Fibroblast of skin of scalp (primary cell): ENCODE measurements at places on chromosomes 4 and X.

DNA sequence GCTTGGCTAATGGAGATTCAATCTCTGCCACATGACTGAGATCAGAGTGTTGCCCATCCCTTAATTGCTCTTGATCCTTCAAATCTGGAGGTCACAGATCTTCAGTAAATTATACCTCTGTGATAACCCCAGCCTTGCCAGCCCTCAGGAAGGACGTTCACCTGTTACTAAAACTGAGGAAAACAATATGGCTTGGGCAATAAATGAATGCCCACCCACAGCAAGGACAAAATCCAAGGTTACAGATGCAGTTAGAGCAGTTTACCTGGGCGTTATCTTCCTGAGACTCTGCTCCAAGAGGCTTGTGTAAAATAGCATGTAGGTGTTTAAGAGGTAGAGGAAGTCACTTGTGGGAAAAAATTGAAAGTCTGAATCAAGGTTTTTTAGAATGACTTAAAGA lies 69.3 kb upstream of the MAOA start:
- DNase-seq: no peak

GRCh38 chr4:26931966-26932365 lies 71.3 kb downstream of the STIM2 start:
- DNase-seq: no peak

DNA sequence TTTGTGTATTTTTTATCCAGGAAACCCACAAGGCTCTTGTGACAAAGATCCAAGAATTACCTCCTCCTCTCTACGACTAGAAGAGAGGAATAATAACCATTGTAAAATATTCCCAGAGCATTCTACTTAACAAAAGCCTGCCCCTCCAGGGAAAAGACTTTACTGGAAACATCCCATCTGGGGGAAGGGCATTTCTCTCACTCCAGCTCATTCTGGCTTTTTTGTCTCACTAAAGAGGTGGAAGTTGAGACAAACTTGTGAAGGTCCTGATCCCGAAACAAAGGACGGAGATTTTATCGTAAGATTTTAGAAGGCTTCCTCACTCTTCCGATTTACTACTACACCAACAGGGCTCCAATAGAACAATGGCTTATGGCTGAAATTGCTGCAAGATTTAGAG lies 692.0 kb upstream of the GRID2 start:
- no peak for DNase-seq

DNA sequence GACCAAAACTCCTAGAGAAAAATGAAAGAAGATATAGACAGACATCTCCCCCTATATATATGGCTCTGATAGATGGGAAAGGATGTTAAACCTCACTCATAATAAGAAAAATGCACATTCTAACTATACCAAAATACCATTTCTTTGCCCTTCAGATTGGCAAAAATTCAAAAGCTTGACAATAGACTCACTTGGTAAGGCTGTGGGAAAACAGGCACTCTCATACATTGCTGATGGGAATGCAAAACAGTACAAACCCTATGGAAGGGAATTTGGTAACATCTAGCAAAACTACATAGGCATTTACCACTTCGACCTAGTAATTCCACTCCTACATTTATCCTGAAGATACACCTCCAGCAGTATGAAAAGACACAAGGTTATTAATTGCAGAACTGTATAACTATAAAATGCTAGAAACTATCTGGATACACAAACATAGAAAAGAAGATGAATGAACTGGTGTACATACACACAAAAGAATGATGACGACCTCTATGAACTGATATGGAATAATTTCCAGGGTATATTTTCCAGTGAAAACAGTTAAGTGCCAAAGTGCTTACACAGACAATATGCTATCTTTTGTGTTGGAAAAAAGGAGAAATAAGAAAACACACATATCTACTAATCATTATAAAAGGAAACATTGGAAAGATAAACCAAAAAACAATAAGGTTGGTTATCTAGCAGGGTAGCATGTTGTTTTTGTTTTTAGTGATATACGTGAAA lies 48.5 kb downstream of the WDFY3 start:
- peak; percentile 46 for DNase-seq

DNA sequence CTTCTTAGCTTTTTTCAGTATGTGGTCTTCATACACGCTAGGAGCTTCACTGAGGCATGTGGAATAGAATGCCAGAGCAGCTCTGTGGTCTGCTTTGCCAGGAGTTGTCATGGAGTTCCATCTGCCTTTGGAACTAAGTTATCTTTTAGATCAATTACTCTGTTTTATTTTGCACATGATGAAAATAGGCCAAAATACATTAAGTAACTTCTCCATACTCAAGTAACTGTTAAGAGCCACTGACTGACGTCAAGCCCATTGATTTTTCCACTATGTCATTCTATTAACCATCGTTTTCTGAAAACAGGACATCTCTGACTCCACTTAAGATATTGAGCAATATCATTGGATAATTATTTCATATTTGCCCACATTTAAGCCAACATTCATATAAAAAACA lies 415.1 kb upstream of the MAD2L1 start:
- peak; percentile 61 for DNase-seq

DNA sequence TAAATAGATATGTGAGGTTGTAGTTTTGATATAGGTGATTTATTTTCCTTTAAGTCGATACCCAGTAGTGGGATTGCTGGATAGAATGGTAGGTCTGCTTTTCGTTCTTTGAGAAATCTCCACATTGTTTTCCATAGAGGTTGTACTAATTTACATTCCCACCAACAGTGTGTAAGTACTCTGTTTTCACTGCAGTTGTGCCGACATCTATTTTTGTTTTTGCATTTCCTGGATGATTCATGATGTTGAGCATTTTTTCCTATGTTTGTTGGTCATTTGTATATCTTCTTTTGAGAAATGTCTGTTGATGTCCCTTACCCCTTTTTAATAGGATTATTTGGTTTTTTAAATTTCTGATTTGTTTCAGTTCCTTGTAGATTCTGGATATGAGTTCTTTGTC lies 120.7 kb downstream of the NAA11 start:
- DNase-seq: no peak

DNA sequence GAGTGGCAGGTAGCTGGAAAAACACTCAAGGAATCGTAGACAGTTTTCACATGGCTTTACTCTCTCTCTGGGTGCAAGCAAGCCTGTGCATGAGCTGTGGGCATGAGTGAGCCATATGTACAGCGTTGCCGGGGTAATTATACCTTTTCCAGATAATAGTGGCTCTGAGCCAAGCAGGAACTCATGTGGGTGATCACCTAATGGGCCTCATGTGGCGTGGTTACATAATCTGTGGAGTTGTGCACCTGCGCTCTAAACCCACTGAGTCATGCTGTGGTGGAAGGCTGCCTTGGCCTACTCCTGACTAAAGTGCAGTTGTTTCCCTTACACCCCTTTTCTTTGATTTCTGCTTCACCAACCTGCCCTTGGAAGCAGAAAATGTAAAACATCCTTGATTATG lies 1564.5 kb upstream of the PCDH10 start:
- DNase-seq: no peak

DNA sequence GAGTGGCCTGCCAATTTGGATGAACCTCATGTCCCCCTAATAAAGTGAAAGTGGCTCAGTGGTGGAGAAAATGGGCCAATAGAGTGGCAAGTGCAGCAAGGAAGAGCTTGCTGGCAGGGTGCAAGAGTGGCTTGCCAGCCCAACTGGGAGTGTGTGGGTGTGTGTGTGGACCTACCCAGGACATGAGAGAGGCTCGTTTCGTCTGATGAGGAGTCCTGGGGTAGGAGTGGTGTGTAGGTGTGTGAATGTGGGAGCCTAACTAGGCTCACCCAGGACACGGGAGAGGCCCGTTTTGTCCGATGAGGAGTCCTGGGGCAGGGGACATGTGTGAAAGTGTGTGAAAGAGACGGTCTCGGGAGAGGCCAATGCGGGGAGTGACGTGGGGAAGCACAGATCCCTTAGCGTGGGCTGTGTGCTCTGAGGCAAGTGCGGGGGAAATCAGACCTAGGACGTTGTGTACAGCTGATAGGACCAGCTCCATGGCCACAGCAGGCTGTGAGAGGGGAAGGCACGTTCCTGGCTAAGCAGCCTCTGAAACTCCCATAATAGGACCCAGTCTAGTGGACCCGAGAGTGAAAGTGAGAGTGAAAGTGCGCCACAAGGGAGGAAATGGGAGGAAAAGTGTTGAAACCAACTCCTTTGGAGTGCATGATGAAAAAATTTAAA lies 5.3 kb downstream of the GAGE10 start:
- peak; percentile 25 for DNase-seq

DNA sequence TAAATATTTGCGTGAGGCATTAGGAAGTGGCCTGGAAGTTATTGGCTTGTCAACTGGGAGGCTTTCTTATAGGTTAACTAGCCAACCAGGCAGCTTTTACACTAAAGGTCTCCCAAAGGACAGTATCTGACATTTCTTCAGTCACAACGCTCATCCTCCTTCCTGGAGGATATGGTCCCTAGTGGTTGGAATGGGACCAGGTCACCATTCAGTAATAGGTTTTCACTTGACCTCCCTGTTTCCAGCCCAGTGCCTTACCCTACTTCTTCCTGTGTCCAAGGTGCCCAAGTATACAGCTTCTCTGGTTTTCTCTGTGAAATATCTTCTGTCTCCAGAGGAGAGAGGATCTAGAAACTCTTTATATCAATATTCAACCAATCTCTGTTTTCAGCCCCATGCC lies 38.5 kb downstream of the RPS6KA3 start:
- no peak for DNase-seq

DNA sequence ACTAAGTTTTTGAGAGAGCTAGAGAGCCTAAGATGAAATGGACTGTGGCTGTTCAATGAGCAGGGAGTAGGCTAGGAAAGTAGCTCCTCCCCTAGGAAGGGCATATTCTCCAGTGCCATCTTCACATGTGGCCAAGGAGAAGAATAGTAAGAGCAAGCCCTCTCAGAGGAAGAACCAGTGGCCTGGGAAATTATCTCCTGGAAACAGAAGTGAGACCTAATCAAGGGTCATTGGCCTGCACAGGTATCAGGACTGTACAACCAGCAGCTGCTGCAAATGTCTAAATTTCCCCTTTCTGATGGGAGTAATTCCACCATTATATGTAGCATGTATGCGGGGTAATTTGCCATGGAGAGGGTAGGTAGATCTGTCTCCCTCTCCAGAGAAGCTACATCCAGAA lies 334.8 kb upstream of the RASGEF1B start:
- DNase-seq: no peak

DNA sequence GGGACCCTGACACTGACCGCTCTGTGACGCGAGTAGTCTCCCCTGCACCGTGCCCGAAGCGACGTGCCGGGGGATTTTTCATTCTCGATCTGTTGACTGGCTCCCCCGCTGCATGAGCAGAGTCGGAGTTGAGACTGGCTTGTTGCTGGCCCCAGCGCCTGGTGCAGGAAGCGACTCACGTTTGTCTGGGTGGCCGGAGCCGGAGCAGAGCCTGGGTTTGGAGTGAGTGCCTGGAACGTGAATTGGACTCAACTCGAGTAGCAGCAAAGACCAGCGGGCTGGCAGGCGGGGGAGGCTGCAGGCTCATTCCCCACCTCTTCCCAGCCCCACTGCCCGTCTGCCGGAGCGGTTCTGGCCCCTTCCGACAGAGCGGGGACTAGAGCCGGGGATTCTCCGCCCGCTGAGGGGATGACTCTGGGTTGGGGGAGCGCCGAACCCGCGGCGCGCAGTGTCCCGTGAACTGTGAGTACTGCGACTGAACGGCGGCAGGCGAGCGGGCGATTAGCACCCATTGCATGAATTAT lies 554 bp downstream of the PCDH7 start:
- DNase-seq: peak; percentile 23

GRCh38 chrX:26651755-26652154 lies 435.8 kb downstream of the MAGEB5 start:
- no peak for DNase-seq

- DNase-seq: no peak
Observed at GRCh38 chr4:38223782-38224236, 263.6 kb downstream of the PTTG2 start.

DNA sequence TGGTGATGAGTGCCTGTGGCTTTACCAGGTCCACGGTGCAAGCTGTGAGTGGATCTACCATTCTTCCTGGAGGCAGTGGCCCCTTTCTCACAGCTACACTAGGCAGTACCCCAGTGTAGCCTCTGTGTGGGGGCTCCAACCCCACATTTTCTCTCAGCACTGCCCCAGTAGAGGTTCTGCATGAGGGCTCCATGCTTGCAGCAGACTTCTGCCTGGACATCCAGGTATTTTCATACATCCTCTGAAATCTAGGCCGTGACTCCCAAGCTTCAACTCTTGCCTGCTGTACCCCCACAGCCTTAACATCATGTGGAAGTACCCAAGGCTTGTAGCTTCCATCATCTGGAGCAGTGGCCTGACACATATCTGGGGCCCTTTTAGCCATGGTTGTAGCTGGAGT lies 90.1 kb downstream of the SH3BGRL start:
- DNase-seq: no peak

DNA sequence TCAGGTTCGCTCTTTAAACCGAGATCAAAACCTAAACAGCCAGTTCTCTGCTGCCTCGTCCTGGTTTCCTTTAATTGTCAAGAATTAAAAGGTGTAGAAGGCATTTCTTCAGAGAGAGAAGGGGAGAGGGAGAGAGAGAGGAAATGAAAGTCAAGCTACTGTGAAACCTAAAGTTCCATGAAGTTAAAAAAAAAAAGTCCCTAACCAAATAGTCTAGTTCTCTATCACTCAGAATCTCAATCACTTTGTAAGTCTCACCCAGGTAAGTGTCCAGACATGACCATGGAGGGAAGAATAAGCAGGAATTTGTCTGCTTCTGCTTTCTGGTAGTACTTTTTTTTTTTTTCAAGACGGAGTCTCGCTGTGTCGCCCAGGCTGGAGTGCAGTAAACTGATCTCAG lies 18.8 kb upstream of the SMIM14 start:
- DNase-seq: no peak

GRCh38 chr4:173167758-173168395 lies 734 bp upstream of the GALNT7 start:
- DNase-seq: peak; percentile 27

- no peak for DNase-seq
Observed at GRCh38 chr4:104596189-104596588, 101.5 kb upstream of the CXXC4 start.

DNA sequence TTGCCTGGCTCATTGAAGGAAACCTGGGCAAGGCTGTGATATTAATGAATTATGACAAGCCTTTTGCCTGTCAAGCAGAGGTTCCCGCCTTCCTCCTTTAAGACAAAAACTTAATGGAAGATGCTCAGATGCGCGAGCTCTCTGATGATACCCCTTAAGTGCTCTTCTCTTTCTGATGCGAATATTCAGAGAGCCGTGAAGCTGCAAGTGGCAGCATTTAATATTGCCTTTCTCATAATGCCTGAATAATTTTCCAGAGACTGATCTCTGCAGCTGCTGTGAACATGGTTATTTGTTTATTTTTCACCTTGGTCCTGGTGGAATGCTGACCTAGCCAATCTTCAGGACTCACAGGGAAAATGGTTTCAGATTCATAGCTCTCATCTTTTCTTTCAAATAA lies 251.8 kb downstream of the TENM3 start:
- no peak for DNase-seq

- DNase-seq: no peak
Observed at GRCh38 chrX:24553011-24553410, 87.9 kb downstream of the PDK3 start.

GRCh38 chr4:61068745-61069144 lies 131.4 kb upstream of the ADGRL3 start:
- peak; percentile 26 for DNase-seq
